Activated naive CD4-positive, alpha-beta T cell (primary cell): ENCODE measurements at places on chromosomes 12 and 14.

GRCh38 chr12:113697651-113698509 is 226.2 kb upstream of the LHX5 start:
- DNase-seq = no peak

DNA sequence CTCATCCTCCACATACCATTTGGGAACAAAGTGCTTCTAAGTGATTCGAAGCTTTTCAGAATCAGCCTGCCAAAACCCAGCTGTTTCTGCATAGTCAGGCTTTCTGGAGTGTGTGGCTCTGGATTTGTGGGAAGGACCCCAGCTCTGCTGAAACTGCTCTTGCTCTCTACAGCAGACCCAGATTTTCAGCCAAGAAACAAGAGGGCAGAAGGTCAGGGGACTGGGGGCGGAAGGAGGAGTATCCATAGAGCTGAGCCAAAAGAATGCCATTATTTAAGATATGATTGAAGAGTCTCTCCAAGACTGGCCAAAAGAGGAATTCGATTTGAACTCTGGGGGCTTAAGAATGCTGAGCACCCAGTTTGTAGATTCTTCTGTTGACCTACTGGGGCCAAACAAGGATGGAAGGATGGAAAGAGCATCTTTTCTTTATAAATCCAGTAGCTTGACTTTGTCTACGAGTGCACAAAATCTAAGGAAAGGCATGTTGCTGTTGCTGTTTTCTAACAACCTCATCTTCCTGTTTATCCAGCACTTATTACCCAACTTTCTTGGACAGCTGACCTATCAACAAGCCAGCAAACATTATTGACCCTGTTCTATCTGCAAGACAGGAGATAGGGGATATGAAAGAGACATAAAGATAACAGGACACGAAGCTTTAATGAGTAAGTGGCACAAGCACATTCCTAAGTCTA is 29.2 kb downstream of the FBLN5 start:
- no peak for DNase-seq

DNA sequence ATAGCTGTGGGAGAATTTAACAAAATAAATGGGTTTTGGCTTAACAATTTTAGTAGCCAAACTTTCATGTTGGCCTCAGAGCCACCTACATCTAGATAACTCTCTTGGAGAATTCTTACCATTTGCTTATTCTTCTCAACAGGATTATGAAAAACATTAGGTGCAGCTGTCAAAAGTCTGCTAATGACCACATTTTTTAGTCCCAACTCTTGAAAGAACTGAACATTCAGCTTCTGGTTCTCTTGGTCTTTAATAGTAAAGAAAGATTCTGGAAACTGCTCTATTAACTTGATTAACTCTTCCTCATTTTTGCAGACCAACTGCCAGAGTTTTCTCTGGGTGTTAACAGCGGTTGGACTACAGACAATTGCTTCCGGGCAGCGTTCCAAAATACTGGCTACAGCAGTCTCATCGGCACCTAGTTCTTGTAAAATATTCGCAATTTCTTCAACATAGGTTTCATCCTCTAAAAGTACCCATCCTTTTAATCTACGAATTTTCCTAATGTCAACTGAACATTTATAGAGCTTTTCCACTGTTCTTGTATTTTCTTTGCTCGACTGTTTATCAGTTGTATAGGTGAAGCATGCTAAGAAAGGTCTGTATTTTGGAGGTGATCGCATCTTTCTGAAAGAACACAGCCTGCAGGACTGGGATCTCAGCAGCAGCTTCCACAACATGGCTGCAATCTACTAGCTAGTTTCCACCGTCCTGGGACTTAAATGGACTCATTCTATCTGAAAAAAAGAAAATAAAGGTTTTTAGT is 8.7 kb downstream of the MTERF2 start:
- DNase-seq = no peak

GRCh38 chr14:66152747-66153146 is 333.4 kb upstream of the CCDC196 start:
- DNase-seq = no peak

DNA sequence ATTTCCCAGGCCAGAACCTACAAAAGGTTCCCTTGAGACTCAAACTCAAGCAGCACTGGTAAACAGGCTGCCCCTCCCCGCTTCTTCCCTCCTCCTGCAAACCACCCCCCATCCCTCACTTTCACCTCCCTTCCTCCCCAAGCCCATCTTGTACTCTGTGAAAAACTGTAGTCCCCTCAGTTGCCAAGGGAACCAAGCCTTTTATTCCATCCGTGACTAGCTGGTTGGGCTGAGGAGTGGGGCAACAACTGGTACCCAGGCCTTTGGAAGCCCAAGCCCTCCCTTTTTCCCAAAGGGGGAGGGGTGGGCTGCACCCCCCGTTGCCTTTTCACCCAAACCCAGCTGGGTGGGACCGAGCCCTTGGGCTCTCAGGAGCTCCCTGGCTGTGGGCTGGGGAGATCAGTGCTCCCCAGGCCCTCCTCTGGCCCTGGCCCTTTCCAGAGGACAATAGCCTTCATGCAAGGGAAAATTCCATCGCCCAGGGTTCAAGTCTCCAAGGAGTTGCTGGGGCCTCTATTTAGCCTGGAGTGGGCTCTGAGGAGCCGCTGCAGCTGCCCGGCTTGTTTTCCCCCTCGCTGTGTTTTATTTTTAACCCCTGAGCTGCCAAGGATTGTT is 61.9 kb downstream of the ZFP36L1 start:
- no peak for DNase-seq

DNA sequence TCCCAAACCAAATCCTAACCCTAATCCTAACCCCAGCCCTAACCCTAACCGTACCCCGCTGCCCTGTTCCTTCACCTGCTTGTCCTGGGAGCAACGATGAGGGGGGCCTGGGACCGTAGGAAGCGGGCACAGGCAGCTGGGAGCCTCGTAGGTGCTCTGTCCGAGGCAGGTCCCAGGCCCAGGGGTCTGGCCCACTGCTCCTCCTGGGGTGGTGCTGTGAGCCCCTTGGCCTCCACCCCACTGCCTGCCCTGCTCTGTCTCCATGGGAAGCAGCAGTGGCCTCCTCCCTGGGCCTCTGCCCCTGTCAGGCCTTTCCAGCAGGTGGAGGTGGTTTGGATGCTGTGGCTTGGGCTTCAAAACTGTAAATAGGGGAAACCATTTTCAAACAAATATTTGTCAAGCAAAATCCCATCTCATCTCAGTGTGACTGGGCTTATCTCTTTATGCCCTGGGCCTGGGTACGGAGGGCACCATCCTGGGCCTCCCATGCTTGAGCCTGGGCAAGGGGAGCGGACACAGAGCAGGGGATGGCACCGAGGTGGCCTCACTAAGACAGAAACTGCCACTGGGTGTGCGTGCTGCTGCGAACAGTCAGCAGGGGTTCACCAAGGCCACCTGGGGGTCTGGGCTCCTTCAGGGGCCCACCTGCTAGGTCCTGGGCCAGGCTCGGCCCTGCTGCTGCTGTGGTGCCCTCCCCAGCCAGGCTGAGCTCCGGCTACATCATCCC is 3.7 kb upstream of the BEGAIN start:
- DNase-seq = no peak

GRCh38 chr12:22164139-22164538 is 118.1 kb downstream of the CMAS start:
- no peak for DNase-seq

DNA sequence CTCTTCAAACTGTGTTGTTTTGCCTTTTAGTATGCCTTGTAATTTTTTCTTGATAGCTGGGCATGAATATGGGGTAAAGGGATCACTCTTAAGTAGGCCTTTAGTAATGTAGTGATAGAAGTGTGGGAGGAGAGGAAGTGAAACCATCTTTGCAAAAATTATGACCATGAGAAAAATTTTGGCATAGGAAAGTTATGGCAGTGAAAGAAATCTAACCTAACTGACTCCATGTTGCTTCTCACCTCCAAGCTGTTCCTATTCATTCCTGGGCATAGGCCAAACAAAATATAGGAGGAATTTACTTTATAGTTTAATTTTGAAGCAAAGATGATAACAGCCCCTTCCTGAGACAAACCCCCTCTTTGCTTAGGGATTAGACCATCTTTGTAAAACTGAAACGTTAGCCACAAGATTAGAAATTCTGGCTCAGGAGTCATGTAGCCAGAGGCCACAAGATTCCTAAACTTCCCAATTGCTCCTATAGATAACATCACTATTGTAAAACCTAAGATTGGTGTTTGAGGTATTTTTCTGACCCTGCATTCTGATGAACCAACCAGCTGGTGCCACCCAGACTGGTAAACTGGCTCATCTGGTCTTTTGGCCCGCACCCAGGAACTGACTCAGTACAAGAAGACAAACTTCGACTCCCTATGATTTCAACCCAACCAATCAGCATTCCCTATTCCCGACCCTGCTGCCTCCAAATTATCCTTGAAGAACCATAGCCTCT is 45.8 kb downstream of the CRADD start:
- DNase-seq = no peak

DNA sequence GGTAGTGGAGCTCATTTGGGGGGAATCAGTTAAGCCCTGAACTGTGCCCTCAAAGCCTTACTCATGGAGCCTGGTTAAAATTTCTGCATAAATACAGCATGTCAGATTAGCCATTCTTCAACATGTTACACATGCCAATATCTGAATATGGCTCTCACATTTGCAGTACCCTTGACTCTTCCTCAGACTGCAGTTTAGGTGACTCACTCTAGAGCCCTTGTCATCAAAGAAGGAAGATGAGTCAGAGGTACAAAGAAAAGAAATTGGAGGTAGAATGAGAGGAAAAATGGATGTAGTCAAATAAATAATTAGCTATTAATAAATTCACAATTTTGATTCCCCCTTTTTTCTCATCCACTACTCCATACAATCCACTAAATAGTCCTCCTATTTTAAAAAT is 23.6 kb upstream of the OR4K2 start:
- DNase-seq = no peak

GRCh38 chr14:99478128-99478527 is 2.5 kb downstream of the SETD3 start:
- no peak for DNase-seq

GRCh38 chr12:116246490-116247179 is 30.9 kb downstream of the MED13L start:
- DNase-seq = no peak

DNA sequence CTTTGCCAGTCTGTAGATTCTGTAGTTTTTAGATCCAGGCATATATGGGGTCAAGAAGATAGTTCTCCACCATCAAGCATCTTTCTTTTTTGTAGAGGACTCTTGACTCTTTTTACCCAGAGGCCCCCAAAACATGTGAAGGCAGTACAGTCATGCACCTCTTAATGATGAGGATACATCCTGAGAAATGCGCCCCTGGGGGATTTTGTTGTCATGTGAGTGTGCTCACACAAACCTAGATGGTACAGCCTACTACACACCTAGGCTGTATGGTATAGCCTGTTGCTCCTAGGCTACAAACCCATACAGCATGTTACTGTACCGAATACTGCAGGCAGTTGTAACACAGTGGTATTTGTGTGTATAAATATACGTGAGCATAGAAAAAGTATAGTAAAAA is 23.0 kb downstream of the EVL start:
- DNase-seq = no peak

GRCh38 chr12:64864319-64864718 is 39.9 kb downstream of the TBC1D30 start:
- DNase-seq = no peak

GRCh38 chr14:81453166-81453766 is 53.1 kb upstream of the STON2 start:
- DNase-seq = peak; percentile 8

- no peak for DNase-seq
Observed at GRCh38 chr12:132251741-132252490, 77.5 kb downstream of the GALNT9 start.

- no peak for DNase-seq
Observed at GRCh38 chr12:51906430-51907082, 748 bp upstream of the ACVRL1 start.

DNA sequence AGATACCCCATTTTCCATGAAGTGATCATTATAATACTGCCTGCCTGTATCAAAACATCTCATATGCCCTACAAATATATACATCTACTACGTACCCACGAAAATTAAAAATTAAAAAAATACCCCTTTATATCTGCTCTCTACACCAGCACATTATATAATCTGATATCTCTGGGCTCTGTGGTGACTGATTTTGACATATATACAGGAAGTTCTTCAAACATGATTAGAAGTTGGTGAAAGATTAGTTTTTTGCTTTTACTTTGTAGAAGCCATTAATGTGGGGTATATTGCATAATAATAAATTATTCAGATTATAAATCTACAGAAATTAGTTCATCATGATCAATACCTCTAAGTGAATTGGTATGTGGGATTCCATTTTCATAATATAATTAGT is 126.7 kb upstream of the MDM1 start:
- no peak for DNase-seq

DNA sequence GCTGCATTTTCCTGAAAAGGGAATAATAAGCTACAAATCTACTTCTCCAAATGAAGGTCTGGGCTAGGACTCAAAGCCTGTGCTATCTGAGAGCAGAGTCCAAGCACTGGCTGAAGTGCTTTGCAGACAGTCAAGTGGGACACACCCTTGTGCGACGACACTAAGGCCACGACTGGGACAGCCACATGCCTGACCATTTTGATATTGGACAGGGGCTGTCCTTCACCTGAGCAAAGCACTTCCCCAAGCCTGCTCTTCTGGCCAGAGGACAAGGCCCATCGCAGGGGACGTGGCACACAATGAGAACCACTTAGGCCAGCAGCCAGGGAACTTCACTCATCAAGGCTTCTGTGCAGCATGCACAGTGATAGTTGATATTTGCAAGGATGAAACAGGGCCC is 71.4 kb downstream of the RBM19 start:
- no peak for DNase-seq

- DNase-seq = no peak
Observed at GRCh38 chr14:76413962-76414600, 38.1 kb downstream of the ESRRB start.

DNA sequence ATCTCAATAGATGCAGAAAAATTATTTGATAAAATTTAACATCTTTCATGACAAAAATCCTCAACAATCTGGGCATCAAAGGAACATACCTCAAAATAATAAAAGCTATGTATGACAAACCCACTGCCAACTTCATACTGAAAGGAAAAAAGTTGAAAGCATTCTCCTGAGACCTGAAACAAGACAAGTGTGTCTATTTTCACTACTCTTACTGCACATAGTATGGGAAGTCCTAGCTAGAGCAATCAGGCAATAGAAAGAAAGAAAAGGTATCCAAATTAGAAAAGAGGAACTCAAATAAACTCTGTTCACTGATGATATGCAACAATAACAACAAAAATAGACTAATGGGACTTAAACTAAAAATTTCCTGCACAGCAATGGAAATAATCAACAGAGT is 90.1 kb downstream of the SLCO1B1 start:
- DNase-seq = no peak

GRCh38 chr12:115404761-115405470 is 720.9 kb upstream of the TBX3 start:
- no peak for DNase-seq

DNA sequence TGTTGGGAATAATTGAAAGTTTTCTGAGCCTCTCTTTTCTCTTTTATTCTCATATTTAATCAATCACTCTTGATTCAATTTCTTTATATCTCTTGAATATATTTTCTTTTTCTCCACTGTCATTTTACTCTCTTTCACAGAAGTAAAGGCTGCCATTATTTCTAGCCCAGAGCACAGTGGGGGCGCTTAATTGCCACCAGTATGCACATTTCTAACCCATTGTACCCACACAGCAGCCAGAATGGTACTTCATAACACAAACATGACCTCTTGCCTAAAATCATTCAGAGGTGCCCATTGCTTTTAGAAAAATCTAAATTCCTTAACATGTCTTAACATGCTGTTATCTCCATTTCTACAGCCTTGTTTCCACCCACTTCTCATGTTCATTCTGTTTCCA is 190.2 kb upstream of the LMO3 start:
- DNase-seq = no peak

GRCh38 chr14:75640876-75641275 is 19.8 kb downstream of the ERG28 start:
- DNase-seq = no peak

- DNase-seq = no peak
Observed at GRCh38 chr12:53378222-53378621, 1.8 kb upstream of the SP1 start.
